Retina (tissue), 1 donor: ENCODE measurements at places on chromosomes 5 and 9.

GRCh38 chr9:16704116-16705110 lies 166.1 kb downstream of the BNC2 start:
- peak; percentile 58 for DNase-seq

DNA sequence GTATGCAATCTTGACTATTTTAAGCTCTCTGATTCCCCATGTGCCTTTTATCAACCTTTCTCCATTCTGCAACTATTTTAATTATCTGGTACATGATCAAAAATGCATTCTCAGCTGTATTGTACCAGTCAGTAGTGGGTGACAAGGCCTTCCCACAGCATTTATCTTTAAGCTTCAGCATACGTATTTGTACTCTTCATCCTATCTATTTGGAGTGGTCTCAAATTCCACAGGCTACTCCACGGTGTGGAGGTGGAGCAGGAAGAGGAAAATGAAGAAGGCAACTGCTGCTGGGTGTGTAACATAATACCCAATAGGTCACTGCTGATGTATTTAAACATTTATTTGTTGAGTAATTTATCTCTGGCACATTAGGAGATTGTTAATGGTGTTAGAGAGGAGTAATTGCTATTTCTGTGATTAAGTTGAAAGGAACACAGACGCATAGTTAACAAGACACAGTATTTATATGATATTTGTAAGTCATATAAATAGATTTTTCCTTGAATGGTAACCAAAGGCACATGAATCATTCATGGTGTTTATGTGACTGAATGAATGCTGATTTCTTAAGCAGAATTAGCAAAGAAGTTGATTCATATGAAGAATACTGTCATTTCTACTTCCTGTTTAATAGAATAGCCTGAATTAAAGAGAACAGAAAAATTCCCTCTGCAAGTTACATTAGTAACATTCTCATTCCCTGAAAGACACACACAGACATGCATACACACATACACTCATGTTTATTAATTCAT lies 153.8 kb upstream of the NR3C1 start:
- no peak for DNase-seq

DNA sequence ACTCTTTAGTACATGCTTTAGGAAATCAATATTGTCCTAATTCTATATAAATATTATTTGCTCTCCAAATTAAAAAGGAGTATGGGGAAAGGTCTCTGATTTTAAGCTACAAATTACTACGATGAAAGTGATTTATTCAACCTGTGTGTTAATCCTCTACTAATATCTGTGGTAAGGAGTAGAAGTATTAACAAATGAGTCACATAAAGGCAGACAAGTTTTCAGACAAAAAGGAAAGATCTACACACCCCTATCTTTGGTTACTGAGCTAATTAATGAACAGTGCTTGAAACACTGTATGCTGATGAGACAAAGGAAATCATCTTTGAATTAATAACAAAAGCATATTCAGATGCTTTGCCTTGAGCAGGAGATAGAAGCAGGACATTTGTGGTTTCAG lies 15.9 kb downstream of the LOX start:
- no peak for DNase-seq

DNA sequence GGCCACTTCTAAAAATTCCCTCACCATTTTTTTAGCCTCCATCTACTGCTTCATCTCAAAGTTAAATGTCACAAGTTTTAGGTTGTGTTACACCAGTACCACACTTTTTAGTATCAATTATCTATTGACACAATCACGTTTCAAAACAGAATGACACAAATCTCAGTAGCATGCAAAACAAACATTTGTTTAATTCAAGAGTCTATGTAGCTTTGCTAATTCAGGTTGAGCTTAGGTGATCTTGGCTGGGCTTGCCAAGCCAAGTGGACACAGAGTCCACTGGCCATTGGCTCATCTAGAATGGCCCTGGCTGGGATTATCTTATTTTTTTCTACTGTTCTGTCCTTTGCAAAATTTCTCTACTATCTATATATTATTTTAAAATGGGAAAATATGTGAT lies 61.9 kb upstream of the JAK2 start:
- DNase-seq = no peak

GRCh38 chr5:74945561-74946165 lies 79.5 kb upstream of the FAM169A start:
- no peak for DNase-seq

DNA sequence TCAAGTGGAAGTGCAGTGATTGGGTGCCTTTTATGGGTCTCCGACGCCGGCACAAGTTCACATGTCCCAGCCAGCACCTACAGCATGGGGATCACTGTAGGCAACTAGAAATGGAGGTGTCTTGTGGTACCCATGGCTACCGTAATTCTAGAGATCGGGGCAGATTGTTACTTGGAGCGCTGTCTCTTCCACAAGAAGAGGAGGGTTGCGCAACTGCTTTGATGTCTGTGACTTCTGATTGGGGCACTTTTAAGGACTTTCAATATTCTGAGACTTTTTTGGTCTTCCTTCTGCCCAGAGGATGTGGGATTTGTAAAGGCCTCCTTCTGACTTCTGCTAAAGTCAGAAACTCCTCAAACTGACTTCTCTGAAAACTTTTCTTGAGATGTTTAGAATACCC lies 41.9 kb downstream of the GLRX start:
- no peak for DNase-seq

GRCh38 chr5:149063017-149063687 lies at the start of gene SH3TC2:
SH3TC2 (minus strand) TSS chr5:149063062; CDS start chr5:149063022, 40 bp downstream.
- peak; percentile 65 for DNase-seq

GRCh38 chr5:124956471-124957029 lies 210.1 kb upstream of the ZNF608 start:
- DNase-seq = no peak

DNA sequence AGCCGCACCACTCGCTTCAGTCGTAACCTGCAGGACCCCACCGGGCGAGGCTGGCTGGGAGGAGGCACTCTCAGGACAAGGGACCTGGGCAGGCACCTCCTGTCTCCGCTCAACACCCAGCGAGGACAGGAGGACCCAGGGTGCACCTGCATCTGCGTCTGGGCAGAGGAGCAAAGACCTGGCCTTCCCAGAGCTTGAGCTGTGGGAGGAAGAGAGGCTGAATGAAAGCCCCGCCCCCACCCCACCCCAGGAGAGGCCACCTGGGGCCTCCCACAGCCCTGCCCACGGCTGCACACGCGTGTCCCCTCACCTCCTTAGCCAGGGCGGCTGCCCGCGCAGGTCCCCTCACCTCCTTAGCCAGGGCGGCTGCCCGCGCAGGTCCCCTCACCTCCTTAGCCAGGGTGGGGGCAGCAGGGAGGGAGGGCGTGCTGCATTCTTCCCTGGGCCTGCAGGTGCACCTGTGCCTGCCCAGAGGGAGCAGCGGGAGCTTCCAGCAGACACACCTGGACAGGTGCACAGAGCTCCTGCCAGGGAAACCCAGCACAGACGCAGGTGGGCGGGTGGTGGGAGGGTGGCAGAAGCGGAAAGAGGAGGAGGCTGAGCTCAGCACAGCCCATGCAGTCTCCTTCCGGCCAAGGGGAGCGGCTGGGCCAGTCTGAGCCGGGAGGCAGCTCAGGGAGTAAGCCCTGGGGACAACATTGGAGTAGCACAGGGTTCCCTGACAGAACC lies 18.5 kb upstream of the SLC12A7 start:
- DNase-seq = no peak

- DNase-seq = no peak
These were observed 413.5 kb downstream of the TLE4 start for GRCh38 chr9:79985264-79985663.

DNA sequence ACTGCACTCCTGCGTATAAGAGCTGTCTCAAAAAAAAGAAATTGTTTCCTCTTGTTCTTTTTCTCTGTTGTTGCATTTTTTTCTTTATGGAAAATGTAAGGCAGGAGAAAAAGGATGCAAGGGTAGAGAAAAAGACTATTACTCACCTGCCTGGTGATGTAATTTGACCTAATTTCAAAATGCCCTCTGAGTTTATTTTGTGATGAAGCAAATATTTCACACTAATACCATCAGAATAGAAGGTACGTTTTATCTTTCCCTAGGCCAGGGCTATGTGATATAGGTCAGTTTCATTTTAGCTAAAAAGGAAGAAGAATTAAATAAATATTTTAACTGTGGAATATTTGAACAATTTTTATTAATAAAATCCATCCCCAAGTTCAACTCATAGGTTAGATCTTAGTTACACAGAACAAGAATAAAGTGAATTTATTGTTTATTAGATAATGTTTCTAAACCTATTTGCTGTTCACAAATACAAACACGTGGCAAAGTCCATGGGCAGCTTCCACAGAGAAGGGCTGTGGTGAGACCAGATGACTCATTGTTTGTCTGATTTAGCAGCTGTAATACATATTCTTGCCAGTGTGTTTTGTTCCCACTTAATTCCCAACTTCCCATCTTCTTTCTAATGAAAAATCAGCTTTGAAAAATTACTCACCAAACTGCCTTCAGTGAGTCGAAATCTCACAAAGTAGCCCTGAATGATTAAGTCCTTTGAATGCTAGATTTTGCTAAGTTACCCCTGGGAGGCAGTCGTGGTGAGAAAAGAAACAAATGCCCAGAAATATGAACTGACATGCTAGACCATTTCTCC lies 52.8 kb upstream of the CCDC112 start:
- no peak for DNase-seq

DNA sequence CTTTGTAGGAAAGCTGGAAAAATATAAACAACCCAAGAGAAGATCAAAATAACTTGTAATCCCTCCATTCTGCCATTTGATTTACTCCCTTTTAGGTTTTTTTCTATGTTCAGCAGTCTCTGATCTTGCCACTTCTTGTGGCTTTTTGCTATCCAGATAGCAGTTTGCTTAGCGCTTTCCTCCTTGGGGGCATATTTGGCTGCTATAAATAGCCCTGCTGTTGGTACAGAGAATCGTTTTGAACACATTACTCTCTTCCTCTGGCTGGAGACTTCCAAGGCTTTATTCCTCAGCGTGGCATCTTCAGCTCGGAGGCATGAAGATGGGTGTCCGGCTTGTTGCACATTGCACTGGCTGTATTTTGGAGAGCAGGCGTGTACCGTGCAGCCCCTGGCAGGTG lies 38.6 kb downstream of the HMCN2 start:
- DNase-seq = no peak

GRCh38 chr9:123091459-123091858 lies 58.0 kb downstream of the GPR21 start:
- no peak for DNase-seq

GRCh38 chr5:68273717-68274409 lies 58.3 kb downstream of the PIK3R1 start:
- DNase-seq = no peak

GRCh38 chr5:9712506-9712905 lies 82.4 kb upstream of the TAS2R1 start:
- no peak for DNase-seq

- no peak for DNase-seq
These were observed 332.3 kb downstream of the TRPM3 start for GRCh38 chr9:70789086-70789485.

- DNase-seq = peak; percentile 87
These were observed 1.4 kb upstream of the CIZ1 start for GRCh38 chr9:128192601-128193371.

DNA sequence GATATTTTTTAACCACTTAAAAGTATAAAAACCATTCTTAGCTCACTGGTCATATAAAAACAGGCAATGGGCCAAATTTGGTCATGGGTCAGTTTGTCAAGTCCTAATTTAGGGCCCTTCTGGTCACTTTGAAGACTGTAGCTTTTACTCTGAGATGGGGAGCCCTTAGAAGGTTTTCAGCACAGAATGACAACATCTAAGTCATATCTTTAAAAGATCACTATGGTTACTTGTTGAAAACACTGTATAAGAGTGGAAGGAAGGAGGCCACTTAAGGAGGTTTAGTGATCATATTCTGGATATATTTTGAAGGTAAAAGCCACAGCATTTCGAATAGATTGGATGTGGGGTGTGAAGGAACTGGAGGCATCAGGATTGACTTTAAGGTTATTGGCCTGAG lies 76.7 kb downstream of the STRBP start:
- no peak for DNase-seq

- no peak for DNase-seq
These were observed 165.1 kb downstream of the PLK2 start for GRCh38 chr5:58294598-58295305.

- DNase-seq = peak; percentile 35
These were observed 4.8 kb downstream of the DNAH5 start for GRCh38 chr5:13939638-13940037.

DNA sequence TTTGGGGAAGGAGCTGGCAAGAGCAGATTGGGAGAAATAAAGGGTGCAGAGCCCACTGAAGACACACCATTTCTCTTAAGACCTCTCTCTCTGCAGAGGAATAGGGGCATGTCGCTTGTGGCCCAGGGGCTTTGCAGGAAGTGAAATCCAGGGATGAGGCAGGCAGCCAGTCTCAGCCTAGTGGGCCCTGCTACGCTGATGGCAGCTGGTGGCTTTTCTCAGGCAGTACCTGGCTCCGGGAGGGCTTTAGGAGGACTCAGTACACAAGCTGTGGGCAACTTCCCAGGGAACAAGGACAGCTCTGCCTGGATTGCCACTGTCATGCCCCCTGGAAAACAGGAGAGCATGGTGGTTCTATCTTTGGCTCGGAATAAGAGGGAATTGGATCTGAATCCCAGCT lies 76.2 kb upstream of the NEURL1B start:
- DNase-seq = no peak

DNA sequence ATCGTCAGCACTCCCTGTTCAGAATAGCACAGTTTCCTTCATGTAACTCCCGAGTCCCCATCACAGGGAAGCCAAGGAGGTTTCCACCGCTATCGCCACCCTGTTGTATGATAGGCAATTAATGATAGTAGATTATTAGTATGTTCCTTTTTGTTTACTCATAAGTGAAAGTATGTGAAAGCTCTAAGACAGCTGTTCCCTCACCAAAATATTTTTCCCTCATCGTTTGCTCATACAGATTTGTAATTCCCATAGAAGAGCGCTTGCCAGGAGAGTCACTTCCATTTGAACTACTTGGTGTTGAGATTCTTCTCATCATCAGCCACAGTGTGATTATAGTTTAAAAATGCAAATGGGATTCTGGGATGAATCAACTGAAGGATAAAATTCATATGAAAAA lies 140.9 kb downstream of the PAM start:
- no peak for DNase-seq

DNA sequence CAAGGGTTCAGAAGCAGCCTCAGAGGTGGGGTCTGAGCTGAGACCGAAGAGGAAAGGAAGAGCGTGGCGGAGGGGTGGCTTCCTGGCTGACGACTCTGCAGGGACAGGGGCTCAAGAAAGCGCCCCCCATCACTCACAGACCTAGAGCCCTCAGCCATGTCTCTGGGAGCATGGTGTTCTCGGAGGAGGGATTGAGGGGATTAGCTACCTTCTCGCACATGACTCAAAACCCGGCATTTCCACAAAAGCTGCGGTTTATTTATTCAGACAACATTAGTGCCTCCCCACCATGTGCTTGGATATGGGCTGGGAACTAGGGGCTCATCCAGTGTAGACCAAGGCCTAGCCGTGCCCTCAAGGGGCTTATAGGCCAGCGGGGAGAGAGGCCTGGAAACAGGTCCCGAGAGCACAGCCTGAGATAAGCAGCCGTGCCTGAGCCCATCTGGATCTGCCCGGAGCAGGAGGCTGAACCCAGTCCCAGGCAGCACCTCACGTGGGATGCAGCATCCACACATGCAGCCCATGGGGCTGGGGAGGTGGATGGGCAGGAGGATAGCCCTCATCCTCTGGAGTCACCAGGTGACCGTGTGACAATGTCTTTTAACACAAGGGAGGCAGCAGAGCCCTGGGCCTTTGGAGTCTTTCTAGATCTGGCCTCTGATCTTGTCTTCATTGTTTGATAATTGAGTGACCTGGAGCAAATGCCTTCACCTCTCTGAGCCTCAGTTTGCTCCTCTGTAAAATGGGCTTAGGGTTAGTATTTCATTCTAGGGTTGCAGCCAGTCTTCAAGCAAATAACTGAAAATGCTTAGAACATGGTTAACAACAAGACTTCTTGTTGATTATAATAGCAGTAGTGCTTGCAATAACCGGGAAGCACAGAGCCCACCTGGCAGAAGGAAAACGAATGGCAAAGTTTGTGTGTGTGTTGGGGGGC lies 878 bp upstream of the HMCN2 start:
- no peak for DNase-seq
